ENCODE measurements at places on chromosomes 7 and 10.

DNA sequence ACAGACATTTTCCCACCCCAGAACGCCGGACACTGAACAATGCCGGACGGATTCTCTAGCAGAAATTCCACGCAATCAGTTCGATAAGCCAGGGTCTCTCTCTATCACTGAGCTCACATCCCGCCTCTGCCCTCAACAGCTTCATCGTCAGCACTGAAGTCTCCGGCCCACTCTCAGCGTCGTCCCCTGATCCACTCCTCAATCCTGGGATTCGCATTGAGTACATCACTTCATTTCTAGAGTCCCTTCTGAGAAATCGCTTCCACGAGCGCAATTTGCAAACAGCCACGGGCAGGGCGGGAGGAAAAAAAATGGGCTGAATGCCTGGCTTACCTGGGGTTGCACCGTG lies 365 bp downstream of the YME1L1 start:
- DNase-seq = peak; percentile 6
- peak overlapping the region; percentile 96 for H3K27ac ChIP-seq
- no peaks in the 10 kb centered on the region for H3K27me3 ChIP-seq
- H3K36me3 ChIP-seq = peaks cover 5% of the 10 kb centered on the region

GRCh38 chr10:116772909-116773705 lies 30.7 kb upstream of the HSPA12A start:
- H3K27ac ChIP-seq = no peak overlapping the region
- no peak overlapping the region for H3K4me3 ChIP-seq
- DNase-seq = no peak
- H3K27me3 ChIP-seq = no peaks in the 10 kb centered on the region

GRCh38 chr7:158449266-158449665 lies 138.4 kb downstream of the PTPRN2 start:
- H3K36me3 ChIP-seq = no peaks in the 10 kb centered on the region
- no peaks in the 10 kb centered on the region for H3K4me1 ChIP-seq
- no peaks in the 10 kb centered on the region for H3K27me3 ChIP-seq
- no peak overlapping the region for H3K27ac ChIP-seq
- DNase-seq = no peak
- no peak overlapping the region for H3K4me3 ChIP-seq

DNA sequence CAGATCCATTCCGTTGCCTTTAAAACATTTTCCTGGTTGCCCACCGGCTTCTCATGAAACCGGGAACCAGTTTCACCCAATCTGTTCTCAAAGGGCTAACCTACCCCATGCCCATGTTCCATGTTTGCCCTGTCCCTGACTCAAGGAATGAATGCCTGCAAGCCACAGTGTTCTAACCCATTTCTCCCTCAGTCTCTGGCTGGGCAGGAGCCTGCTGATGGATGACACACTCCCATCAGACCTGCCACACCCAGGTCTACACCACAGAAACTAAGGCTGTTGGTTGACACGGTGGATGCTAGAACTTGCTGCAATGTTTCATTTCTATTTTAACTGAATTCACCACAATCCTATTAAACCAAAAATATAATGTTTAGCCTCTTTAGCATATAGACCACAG lies 15.6 kb downstream of the CLRN3 start:
- no peaks in the 10 kb centered on the region for H3K27me3 ChIP-seq
- DNase-seq = no peak
- H3K36me3 ChIP-seq = no peaks in the 10 kb centered on the region
- no peaks in the 10 kb centered on the region for H3K4me1 ChIP-seq

GRCh38 chr10:17687117-17687831 lies 43.3 kb downstream of the STAM start:
- no peak overlapping the region for H3K27ac ChIP-seq
- no peak overlapping the region for H3K4me3 ChIP-seq
- no peaks in the 10 kb centered on the region for H3K36me3 ChIP-seq

DNA sequence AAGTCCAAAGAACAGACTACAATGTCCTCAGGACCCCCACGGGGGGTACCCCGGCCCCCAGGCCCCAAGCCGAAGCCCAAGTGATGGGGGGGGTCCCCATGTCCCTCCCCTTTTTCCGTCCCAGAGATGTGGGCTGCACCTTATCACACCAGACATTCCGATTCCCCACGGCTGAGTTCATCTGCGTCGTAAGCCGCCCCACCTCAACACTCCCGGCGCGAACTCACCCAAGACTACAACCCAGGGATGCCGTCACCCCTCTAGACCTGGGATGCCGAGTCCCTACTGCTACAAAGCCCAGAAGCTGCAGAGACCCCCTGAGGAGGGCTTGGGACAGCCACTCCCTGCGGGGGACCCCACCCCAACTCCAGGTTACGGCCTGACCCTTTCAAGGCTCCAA lies 14.5 kb downstream of the PDGFA start:
- no peak overlapping the region for H3K27ac ChIP-seq
- H3K36me3 ChIP-seq = no peaks in the 10 kb centered on the region

DNA sequence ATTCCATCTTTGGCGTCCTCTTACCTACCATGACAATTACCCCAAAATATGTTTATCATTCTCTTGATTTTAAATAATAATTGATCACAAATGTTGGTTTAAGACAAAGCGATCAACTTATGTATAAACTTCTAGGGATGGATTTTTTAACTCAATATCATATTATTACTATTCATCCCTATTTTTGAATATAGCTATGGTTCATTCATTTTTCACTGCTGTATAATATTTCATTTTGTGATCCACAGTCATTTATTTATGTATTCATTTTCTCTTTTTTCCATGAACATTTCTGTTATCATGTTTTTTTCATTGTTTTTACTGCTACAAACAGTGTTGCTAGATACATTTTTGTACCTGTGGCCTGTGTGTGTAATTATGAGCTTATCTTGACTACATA lies 61.3 kb upstream of the MET start:
- no peaks in the 10 kb centered on the region for H3K36me3 ChIP-seq
- H3K4me3 ChIP-seq = no peak overlapping the region
- H3K27me3 ChIP-seq = no peaks in the 10 kb centered on the region
- H3K27ac ChIP-seq = no peak overlapping the region
- DNase-seq = no peak

GRCh38 chr7:867406-868188 lies 8.8 kb upstream of the GET4 start:
- H3K4me3 ChIP-seq = no peak overlapping the region
- H3K27ac ChIP-seq = peak overlapping the region; percentile 83
- H3K4me1 ChIP-seq = peaks cover 13% of the 10 kb centered on the region
- H3K36me3 ChIP-seq = peaks cover 97% of the 10 kb centered on the region
- no peak for DNase-seq

GRCh38 chr10:28686835-28687682 lies 9.7 kb downstream of the BAMBI start:
- no peak overlapping the region for H3K4me3 ChIP-seq
- H3K4me1 ChIP-seq = no peaks in the 10 kb centered on the region
- no peak overlapping the region for H3K27ac ChIP-seq
- no peak for DNase-seq
- peaks cover under 1% of the 10 kb centered on the region for H3K27me3 ChIP-seq

DNA sequence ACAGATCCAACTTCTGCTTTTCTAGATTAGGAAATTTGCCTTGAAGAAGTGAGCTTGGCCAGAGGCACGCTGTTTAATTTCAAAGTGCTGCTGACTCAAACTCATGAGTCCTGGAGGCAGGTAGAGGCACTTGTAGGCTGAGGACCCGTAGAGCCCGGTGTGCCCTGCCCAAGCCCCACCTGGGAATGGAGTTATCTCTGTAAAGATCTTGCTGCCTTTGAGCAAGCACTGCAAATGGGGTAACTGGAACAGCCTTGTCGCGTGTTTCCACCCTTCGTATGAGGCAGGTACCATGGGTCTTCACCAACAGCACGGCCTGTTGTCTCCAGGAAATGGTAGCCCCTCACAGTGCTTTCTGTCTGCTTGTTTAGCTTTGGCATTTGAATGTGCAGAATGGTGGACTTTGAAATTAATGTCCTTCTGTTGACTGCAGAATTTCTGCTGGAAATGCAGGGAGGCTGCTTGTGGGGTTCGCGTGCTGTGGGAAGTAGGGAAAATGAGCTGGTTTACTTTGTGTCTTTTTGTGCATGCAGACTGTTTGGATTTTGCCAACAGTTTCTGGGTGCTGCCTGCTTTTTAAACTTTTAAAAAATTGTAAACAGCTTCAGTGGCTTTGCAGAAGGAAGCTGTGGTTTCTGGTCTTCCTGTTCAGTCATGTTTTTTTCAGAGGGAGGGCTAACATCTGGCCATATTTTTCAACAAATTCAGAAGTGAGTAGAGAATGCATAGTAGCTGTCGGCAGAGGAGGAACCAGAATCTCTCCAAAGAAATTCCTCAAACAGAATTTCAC lies 27.2 kb downstream of the CCM2 start:
- H3K27me3 ChIP-seq = no peaks in the 10 kb centered on the region
- peak overlapping the region; percentile 16 for H3K27ac ChIP-seq
- no peak for DNase-seq
- H3K4me1 ChIP-seq = no peaks in the 10 kb centered on the region

- no peak for DNase-seq
- no peak overlapping the region for H3K27ac ChIP-seq
- no peaks in the 10 kb centered on the region for H3K27me3 ChIP-seq
- H3K4me1 ChIP-seq = no peaks in the 10 kb centered on the region
- H3K4me3 ChIP-seq = no peak overlapping the region
Measured at GRCh38 chr7:32108651-32109050, 38.4 kb upstream of the PDE1C start.

- H3K27ac ChIP-seq = no peak overlapping the region
- H3K4me3 ChIP-seq = no peak overlapping the region
- no peaks in the 10 kb centered on the region for H3K27me3 ChIP-seq
Measured at GRCh38 chr7:41130561-41131236, 572.2 kb downstream of the INHBA start.

DNA sequence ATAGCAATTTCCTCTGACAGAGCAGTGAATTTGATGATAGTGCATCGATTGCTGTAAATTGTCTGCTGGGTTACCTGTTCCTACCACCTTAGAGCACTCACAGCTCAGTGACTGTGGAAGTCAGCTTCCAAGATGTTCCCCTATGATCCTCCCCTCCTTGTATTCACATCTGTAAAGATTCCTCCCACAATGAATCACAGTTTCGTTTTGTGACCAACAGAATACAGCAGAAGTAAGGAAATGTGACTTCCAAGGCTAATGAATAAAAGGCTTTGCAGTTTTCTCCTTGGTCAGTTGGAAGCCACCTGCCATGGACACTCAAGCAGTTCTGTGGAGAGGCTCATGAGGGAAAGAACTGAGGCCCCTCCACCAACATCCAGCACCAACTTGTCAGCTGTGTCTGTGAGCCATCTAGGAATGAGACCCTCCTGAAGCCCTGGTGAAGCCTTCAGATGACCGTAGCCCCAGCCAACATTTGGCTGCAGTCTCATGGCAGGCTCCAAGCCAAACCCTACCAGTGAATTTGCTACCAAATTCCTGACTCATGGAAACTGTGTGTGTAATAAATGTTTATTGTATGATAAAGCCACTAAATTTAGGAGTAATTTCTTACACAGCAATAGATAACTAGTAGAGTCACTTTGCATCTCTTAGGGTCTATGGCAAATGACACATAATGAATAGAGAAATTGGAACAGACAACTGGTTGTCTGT lies 309.5 kb upstream of the NPVF start:
- H3K4me1 ChIP-seq = no peaks in the 10 kb centered on the region
- no peak overlapping the region for H3K4me3 ChIP-seq
- no peaks in the 10 kb centered on the region for H3K36me3 ChIP-seq

DNA sequence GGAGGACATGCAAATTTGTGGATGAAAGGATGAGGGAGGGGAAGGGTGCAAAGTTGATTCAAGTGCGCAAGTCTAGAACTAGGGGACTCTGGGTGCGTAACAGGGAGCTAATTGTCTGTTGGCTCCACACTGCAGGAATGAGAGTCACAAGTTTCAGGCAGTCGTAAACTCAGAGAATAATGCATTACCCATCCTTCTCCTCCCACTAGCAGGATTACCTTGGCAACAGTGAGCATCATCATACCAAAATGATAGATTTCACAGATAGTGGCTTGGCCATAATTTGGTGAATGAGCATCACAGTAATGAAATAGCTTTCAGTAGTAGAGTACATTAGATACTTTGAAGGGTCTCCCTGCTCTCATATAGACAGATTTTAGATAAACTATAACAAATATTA lies 565.5 kb downstream of the GALNT17 start:
- H3K4me3 ChIP-seq = no peak overlapping the region
- H3K4me1 ChIP-seq = no peaks in the 10 kb centered on the region
- no peaks in the 10 kb centered on the region for H3K36me3 ChIP-seq
- no peaks in the 10 kb centered on the region for H3K27me3 ChIP-seq
- no peak overlapping the region for H3K27ac ChIP-seq
- no peak for DNase-seq

GRCh38 chr7:90596671-90597562 lies 796 bp downstream of the CDK14 start:
- H3K36me3 ChIP-seq = no peaks in the 10 kb centered on the region
- no peaks in the 10 kb centered on the region for H3K27me3 ChIP-seq
- DNase-seq = no peak

DNA sequence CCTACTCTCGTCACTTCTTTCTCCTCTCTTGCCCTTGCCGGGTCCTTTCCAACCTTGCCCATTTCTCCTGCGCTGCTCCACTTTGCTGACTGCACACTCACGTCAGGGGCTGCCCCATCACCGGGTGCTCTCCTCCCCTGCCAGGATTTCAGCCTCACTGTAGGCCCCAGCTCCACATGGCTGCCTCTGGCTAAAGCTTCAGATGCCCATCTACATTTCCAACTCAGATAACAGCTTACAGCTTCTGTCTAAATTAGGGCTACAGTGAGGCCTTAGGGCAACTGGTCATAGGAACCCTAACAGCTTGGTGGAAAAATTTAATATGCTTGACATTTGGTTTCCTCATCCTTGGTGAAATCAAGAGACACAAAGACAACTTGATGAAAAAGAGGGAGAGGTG lies 25.9 kb downstream of the C10orf120 start:
- H3K4me3 ChIP-seq = no peak overlapping the region
- no peaks in the 10 kb centered on the region for H3K27me3 ChIP-seq
- no peak overlapping the region for H3K27ac ChIP-seq
- no peak for DNase-seq
- no peaks in the 10 kb centered on the region for H3K4me1 ChIP-seq

DNA sequence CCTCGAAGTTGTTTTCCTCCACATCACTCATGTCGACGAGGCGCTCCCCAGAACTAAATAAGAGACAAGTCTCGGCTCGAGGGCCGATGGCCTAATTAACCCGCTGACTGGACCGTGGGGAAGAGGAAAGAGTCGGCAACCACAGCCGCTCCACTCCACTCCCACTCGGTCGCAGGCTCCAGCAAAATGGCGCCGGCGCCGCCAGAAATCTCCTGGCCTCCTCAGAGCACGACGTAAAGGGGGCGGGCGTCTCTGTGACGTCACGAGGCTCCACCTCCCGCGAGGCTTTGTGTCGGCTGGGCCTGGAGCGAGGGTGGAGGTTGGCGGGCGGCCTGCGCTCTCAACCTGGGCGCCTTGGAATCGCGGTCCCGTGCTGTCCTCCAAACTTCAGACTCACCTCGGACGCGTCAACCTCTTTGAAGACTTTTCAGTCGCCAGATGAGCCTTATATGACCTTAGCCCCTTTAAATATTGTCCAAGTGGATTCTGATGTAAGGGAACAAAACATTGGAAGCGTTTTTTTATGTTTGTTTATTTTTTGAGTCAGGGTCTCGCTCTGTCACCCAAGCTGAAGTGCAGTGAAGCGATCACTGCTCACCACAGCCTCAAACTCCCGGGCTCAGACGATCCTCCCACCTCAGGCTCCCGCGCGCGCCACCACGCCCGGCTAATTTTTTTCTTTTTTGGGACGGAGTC lies at the start of gene TRA2A:
Gene TRA2A (minus strand): TSS at position 188 of the 696 bp plus-strand sequence. CDS start 157 bp downstream, at position 31.
- peak within 1 kb of the TSS; percentile 100 for H3K27ac ChIP-seq
- DNase-seq = peak; percentile 96
- peak within 1 kb of the TSS; percentile 90 for H3K4me3 ChIP-seq
- no peaks in the 10 kb centered on the region for H3K27me3 ChIP-seq

Data from tibial nerve (tissue), 4 donors.